ENCODE measurements at places on chromosomes 13 and 19.

GRCh38 chr13:40464337-40465014 is 202.0 kb downstream of the FOXO1 start:
- DNase-seq, result no peak

GRCh38 chr13:19053561-19053960 is 128.1 kb downstream of the TUBA3C start:
- no peak for DNase-seq

- peak; percentile 13 for DNase-seq
Observed at GRCh38 chr13:42594481-42595252, 20.7 kb downstream of the TNFSF11 start.

DNA sequence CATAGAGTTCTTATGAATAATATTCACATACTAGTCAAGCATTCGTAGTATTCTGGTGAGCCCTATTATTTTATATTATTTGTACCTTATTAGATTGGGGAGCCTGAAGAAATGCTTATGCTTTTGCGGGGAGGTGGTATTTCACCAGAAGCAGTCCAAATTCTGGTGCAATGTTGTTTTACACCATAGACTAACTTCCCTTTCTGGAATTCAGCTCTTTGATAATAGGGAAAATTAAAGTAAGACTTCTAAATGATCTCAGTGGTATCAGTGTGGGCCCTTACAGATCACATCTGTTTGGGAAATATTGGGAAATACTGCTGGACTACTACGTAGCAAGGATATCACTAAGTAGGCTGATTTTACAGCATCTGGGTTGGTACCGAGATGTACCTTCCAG is 34.2 kb downstream of the KCTD12 start:
- no peak for DNase-seq

DNA sequence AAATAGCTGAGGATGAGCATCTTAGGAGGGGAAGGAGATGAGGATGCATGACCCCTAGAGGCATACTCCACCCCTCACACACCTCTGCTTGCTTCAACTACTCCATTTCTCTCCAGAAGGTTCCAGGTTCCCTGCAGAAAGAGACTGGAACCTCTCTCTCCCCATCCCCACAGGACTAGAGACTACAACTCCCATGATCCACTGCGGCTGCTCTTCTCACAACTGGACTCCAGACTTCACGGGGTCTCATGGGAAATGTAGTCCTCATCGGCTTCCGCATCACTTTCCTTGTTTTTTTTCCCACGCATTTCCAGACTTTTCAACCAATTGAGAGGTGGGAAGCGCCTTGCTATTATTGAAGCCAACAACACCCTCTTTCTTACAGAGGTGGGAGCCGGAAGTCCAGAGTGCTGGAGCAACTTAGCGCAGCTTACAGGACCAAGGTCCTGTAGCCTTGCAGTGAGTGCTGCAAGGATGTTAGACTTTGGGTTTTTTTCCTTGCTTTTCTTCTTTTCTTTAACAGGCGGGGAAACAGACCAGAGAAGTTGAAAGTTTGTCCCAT is 13.9 kb upstream of the CACNG6 start:
- peak; percentile 22 for DNase-seq

- no peak for DNase-seq
Observed at GRCh38 chr19:38842439-38843174, 7.2 kb downstream of the HNRNPL start.

- no peak for DNase-seq
Observed at GRCh38 chr13:103386341-103386740, 320.1 kb upstream of the SLC10A2 start.

DNA sequence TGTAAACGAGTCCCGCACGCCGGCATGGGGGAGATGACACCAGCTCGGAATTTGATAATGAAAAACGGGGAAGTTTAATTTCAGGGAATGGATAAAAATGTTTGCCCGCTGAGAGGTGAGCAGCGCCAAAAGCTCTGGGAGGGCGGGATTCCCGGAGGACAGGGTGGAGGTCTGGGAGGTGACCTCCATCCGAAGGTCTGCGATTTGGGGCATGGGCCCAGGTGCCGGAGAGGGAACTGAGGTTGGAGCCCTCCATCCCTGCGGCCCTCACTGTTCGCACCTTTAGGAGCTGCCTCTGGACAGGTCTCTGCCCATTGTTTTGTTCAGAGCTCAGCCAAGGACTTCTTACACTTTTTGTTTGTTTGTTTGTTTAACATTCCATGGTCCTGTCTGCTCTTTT is 129.8 kb downstream of the URI1 start:
- no peak for DNase-seq

DNA sequence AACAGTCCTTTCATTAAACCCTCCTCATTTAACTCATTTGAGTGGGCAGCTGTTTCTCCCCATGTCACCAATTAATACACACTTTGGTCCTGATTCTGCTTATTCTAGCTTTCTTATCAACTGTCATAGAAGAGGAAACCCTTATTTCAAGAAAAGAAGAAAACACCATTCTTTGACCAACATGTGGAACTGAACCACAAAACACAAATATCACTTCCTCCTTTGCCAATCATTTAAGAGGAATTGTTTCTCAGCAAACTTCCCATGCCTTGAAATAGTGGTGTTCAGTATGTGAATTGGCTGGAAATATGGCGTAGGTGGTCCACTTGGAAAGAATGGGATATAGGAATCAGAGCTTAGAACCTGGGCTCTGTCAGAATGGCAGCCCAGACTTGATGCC is 20.4 kb downstream of the MBD3L2B start:
- DNase-seq, result no peak

DNA sequence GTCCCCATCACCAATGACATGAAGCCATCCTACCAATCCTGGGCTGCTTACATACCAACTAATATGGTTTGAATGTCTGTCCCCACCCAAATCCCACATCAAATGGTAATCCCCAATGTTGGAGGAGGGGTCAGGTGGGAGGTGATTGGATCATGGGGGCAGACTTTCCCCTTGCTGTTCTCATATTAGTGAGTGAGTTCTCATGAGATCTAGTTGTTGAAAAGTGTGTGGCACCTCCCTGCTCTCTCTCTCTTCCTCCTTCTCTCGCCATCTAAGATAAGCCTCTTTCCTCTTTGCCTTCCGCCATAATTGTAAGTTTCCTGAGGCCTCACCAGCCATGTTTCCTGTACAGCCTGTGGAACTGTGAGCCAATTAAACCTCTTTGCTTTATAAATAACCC is 53.6 kb upstream of the FAM124A start:
- no peak for DNase-seq

- no peak for DNase-seq
Observed at GRCh38 chr13:46587807-46588418, 34.9 kb downstream of the LRCH1 start.

DNA sequence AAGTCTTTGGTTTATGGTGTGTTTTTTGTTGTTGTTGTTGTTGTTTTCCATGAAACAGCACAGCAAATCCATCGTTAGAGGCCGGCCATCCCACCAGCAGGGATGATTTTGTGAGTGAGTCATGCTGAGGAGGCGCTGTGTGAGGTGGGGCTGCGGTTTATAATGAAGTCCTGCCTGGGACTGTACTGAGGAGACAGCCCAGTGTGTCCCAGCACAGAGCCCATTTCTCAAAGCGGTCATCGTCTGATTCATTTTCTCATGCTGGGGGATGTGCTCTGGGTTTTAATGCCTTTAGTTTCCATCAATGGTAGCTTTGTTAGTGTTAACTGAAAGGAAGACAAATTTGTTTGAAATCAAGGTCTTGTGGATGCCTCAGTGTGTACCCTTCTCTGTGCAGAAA is 129.3 kb upstream of the SERP2 start:
- no peak for DNase-seq

DNA sequence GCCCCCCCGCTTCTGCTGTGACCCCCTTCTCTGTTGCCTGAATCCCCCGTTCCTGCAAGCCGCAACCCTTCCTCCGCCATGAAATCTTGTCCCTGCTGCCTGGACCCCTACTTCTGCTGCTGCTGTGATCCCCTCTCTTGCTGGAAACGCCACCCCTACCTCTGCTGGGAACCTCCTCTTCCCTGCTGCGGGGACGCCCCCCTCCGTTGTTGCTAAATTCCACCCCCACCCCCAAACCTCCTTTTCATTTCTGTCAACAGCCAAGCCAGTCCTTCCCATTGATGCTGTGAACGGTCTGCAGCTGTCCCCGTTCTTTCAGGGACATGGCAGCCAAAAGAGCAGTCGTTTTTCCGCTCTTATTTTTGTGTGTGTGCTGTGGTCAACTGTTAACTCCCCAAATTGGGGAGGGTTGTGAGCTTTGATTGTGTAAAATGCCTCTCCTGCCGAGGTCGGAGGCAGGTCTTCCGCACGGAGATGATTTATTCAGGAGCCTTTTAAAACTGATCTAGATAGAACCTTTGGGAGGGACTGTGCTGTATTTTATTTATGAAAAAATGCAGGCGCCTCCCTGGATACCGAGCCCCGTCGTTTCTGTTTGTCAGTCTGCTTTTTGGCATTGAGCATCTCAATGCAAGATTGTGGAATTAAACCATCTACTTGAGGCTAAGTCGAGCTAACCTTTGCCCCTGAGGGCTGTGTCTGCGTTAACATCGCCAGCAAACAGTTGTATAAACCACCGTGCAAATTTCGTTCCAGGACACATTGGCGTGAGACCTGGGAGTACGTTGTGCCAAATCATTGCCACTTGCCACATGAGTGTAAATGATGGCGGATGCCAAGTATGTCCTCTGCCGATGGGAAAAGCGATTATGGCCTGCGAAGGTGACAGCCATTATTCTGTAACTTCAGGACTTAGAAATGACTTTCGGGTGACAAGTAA is 27.9 kb upstream of the NDUFS7 start:
- DNase-seq, result no peak

GRCh38 chr13:100473501-100474044 is 115.0 kb downstream of the GGACT start:
- DNase-seq, result no peak

- no peak for DNase-seq
Observed at GRCh38 chr13:97224544-97225300, 2.6 kb downstream of the MBNL2 start.

DNA sequence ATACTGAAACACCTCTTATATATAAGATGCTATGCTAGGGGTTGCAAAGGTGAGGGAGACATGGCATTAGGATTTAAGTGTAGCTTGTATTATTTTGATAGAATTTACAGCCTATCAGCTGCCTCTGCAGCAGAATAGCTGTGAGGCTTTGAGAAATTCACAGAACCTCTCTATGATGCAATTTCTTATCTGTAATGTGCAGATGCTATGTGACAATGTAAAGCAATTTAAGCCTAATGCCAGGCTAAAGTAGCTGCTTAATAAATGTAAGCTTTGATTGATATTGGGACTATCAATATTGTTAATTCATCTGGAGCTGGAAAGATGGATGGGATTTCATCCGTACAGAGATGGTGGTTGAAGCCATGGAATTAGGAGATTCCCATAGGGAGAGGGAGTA is 1.6 kb downstream of the ADGRE3 start:
- DNase-seq, result no peak

- DNase-seq, result no peak
Observed at GRCh38 chr13:90427322-90428272, 919.9 kb upstream of the MIR17HG start.

DNA sequence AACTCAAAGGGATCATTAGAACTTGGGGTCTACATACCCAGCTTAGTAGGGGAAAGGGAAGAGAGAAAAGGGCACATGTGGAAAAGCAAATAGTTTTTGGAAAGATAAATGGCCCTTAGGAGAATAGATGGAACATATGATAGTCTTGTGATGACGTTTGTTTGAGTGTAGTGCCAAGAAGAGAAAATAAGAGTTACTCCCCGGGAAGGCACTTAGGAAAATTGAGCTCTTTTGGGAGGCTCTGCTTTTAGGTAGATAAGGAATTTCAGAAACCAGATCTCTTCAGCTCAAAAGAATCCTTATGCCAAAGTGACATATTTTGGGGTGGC is 44.8 kb upstream of the SERTM1 start:
- DNase-seq, result no peak

DNA sequence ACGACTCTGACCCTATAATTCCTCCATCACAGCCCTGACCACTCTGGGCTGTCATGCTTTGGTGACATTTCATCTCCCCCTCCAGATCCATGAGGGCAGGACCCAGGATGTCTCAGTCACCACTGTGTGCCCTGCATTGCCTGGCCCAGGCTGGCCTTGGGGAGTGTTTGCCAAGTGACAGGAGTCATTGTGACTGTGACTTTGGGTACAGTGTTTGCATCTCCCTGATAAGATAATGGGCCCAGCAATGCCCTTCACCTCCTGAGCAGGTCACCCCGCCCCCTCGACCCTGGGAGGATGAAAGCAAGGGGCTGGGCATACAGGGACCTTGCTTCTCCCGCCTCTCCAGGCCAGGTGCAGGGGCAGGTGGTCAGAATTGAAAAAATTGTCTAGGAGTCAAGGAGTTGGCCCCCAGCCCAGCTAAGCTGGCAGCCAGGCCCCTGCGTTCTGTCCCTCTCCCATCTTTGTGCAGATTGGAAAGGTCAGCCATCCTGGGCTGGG is 5.9 kb upstream of the ATP4A start:
- no peak for DNase-seq

DNA sequence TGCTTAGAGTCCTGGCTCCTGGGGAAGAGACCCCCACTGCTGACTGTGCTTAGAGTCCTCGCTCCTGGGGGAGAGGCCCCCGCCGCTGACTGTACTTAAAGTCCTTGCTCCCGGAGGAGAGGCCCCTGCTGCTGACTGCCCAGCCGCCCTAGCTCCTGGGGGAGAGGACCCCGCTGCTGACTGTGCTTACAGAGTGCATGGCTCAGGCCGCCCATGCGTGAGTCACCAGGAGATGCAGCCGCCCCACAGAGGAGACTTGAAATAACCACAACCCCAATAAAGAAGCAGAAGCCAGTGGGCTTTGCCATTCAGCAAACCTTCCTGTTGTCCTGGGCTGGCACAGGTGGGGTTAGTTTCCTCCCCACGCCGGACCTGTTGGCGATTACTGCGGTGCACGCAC is 79.2 kb upstream of the C13orf46 start:
- DNase-seq, result no peak

DNA sequence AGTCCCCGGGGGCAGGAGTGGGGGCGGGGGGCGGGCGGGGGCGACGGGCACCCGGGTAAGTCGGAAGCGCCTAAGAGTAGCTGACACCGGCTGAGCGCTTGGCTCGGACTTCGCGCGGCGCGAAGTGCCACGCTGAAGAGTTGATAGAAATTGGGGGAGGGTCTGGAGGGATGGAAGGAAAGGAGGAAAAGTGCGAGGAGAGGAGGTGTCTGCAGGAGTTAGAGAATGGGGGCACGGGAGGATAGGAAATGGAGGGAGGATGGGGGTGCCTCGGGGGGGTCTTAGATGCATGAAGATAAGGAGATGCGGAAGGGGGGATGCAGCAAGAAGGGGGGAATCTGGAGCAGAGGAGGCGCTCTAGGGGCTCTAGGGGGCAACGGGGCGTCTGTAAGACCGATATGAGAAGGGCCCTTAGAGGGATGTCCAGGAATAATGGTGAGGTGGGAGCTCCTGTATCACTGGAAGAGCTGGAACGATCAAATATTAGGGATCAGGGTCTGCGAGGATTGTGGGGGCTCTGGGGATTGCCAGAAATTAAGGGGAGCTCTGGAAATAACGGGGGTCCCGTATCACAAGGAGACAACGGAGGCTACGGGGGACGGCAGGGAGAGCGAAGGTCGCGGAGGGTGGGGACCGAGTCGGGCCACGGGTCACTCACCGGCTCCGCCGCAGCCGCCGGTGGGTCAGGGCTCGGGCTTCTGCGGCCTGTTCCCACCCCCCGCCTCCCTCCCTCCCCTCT is at the start of gene MYPOP:
MYPOP (minus strand) TSS at position 702 of the 739 bp plus-strand sequence. CDS start 840 bp downstream, outside the sequence.
- no peak for DNase-seq

GRCh38 chr19:5829567-5830310 is 9.8 kb downstream of the FUT6 start:
- no peak for DNase-seq

Measured in BJ (cell line).